ENCODE measurements at places on chromosomes 3 and 15. TPM values are rescaled to one million over a fixed set of nuclear protein-coding genes. Genes with fewer than 3 reads are reported as not detected.
A peak's percentile ranks its signal among the peaks of the same experiment; 100 is the strongest.

SLC22A13 gene
- 9.9 TPM for polyA plus RNA-seq

ECE2 gene
- polyA plus RNA-seq, result not detected

SNTN gene
- polyA plus RNA-seq, result not detected

SHISA5 gene
- polyA plus RNA-seq, result 157 TPM

SLC35A5 gene
- polyA plus RNA-seq, result 22.5 TPM

PIERCE2 gene
- 9.6 TPM for polyA plus RNA-seq

CX3CR1 gene
- 0.99 TPM for polyA plus RNA-seq

LOXL1 gene
- 35.1 TPM for polyA plus RNA-seq

GRCh38 chr3:53748512-53749271 lies 97.5 kb downstream of the CHDH start:
- H3K27me3 ChIP-seq, result no peaks in the 10 kb centered on the region
- peaks cover 3% of the 10 kb centered on the region for H3K4me1 ChIP-seq
- H3K27ac ChIP-seq, result no peak overlapping the region
- peaks cover 2% of the 10 kb centered on the region for H3K36me3 ChIP-seq
- no peak overlapping the region for H3K4me3 ChIP-seq

DNA sequence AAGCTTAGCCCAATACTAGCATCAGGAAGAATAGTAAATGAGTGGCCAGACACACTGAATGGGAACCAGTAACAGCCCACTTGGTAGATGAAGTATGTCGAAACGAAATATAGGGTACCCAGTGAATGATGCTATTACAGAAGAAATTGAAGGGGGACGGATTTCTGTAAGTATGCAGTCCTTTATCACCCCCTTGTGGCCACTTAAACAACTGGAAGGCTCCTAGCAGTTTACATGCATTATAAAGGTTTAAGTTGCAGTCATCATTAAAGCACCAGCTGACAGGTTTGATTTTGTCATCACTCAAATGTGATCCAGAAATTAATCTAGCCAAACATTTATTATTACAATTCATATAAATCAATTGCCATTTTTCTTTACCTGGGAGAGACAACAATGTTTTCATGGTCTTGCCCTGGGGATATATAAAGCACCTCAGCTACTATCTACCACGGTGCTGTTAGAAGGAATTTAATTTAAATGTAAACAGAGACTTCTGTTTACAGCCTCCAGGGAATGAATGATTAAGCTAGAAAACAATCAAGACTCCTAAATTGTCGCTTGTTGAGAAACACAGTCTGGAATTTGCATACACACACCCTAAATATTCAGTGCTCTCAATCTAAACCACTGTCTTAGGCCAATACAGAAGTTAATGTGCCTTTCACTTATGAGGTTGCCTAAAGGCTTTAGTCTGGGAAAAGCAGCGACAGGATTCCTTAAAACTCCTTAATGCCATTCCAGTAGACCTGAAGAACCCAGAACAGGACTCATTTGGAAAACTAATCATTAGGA lies 7.8 kb downstream of the EIF1B start:
- no peaks in the 10 kb centered on the region for H3K4me1 ChIP-seq
- no peak for DNase-seq
- H3K27me3 ChIP-seq, result no peaks in the 10 kb centered on the region
- no peak overlapping the region for H3K27ac ChIP-seq
- H3K4me3 ChIP-seq, result no peak overlapping the region
- H3K36me3 ChIP-seq, result peaks cover 3% of the 10 kb centered on the region

DNA sequence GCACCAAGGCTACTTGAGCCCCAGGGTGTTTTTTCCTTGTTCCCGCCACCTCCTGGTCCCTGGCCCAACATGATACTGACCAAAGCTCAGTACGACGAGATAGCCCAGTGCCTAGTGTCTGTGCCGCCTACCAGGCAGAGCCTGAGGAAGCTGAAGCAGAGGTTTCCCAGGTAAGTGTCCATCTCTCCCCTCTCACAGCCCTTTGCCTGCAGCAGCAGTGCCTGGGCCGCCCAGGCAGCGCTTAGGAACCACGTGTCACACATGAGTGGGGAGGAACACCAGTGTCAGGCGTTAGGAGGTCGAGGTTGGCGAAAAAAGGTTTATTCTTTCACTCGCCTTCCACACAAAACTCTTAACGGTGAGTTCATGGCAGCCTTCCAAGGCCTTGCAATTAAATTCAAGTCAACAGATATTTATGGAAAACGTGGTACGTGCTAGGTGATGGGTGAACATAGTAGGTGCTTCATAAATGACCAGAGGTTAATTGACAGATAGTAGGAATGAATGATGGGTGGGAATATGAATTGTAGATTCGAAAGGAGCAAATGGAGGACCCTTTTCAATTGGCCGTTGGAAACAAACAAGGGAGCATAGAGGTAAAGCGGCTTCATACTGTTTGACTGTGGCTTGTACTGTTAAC lies 486 bp downstream of the CDIN1 start:
- peaks cover 7% of the 10 kb centered on the region for H3K4me1 ChIP-seq
- no peak for DNase-seq
- H3K27me3 ChIP-seq, result no peaks in the 10 kb centered on the region
- H3K4me3 ChIP-seq, result peak overlapping the region; percentile 97
- H3K36me3 ChIP-seq, result no peaks in the 10 kb centered on the region

DNA sequence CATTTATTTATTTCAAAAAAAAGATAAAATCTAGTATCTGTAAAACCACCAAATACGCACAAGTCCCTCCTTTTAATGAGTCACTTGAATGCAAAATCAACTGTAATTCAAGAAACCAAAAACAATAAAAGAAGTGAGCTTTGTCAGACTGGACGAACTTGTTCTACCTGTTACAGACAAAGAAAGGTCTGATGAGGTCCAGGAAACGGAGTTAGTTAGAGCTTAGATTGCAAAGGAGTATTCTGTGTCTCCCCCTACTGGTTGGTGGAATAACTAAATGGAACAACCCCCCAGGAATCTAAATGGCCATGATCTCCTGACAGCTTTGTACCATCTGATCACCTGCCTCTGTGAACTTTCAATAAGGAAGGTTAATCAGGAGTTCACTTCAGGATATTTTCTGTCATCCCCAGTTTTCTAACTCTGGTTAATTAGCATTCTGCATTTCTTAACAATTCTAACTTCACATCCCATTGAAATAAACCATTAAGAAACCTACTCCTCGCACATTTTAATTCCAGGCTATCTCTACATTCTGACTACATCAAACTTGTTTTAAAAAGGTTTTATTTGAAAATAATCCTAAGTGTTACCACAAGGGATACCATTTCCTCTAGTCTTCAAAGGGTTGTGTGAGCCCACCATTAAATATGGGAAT lies 333.0 kb upstream of the SATB1 start:
- no peak overlapping the region for H3K4me3 ChIP-seq
- no peaks in the 10 kb centered on the region for H3K4me1 ChIP-seq
- no peaks in the 10 kb centered on the region for H3K27me3 ChIP-seq
- H3K27ac ChIP-seq, result no peak overlapping the region

DNA sequence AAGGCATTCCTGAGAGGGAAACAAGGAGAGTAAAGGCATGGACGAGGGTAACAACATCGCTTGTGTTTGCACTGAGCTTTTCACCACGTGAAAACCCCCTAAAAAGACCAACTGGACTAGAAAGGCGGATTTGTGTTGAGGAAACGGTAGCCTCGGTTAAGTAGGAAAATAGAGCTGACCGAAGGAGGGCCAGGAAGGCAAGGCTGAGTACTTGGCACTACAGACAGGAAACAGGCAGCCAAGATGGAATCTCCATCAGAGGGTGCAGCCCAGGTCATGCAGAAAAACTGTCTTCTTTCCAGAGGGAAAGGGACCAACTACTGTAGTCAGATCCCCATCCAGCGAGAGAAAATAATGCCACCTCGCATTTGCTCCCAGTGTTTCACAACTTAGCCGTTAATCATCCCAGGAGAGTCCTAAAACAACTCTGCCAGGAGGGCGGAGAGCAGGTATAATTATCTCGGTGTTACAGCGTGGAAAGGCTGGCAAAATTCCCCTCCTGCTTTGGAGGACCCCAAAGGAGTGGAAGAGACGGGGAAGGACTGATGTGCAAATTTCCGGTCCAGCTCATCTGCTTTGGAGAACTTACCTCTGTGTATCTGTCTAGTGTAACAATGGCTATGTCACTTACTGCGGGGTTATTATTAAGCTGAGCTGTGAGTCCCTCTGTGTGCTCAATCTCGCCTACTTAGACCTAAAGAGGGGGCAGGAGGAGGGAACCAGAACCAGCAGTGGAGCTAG lies 77.2 kb downstream of the MYO1E start:
- no peak for DNase-seq
- H3K4me1 ChIP-seq, result no peaks in the 10 kb centered on the region
- H3K27me3 ChIP-seq, result no peaks in the 10 kb centered on the region
- no peaks in the 10 kb centered on the region for H3K36me3 ChIP-seq
- no peak overlapping the region for H3K27ac ChIP-seq

DNA sequence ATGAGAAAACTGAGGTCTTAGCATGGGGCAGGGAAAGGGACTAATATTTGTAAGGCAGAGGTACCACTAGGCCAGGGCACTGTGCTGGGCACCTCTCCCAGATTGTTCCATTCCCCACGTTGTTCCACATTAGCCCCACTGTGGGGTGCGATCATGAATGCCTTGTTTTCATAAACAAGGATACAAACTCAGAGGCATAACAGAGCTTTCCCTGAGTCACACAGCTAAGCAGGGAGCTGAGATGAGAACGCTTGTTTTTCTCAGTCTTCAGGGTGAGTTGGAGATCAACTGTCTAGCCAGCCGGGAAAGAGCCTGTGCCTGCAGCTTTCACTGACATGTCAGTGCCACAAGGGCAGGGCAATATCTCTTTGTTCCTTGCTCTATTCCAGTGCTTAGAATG lies 47.9 kb upstream of the ITGA11 start:
- H3K4me1 ChIP-seq, result no peaks in the 10 kb centered on the region
- H3K4me3 ChIP-seq, result no peak overlapping the region
- no peaks in the 10 kb centered on the region for H3K27me3 ChIP-seq
- H3K27ac ChIP-seq, result no peak overlapping the region
- DNase-seq, result no peak

DNA sequence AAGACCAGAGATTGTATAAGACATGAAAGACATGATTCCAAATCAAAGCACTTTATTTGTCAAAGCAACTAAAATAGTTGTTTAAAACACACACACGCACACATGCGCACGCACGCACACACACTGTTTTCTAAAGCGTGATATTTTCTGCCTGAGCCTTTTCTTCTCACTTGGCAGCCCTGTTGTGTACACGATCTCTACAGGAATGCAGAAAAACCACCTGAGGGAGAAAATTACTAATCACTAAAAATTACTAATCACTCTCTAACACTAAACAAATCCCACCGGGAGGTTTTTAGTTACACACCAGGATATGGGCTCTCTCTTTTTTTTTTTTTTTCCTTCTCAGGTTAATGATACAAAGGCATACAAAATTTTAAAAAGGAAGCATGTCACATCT lies 160.1 kb upstream of the ATP11B start:
- DNase-seq, result no peak
- no peaks in the 10 kb centered on the region for H3K36me3 ChIP-seq
- H3K27me3 ChIP-seq, result no peaks in the 10 kb centered on the region
- no peak overlapping the region for H3K4me3 ChIP-seq

DNA sequence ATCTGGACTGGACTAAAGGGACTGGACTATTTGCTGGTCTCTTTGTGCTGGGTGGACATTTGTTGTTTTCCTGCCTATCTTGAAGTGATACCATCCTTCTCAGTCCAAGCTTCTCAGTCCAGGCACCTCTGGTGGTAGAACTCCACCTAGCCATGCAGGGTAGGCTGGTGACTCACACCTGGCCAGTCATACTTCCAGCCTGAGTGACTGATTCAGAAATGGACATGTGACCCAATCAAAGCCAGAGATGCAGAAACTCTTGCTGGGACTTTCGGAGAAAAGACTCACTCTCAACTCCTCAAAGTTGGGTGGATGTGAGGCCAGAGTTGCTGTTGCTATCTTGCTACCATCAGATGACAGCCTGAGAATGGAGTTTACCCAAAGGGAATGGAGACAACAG lies 5.6 kb upstream of the ASB14 start:
- no peak for DNase-seq
- no peaks in the 10 kb centered on the region for H3K4me1 ChIP-seq
- H3K4me3 ChIP-seq, result no peak overlapping the region

GRCh38 chr3:194685065-194685717 lies 492 bp upstream of the FAM43A start:
- no peak overlapping the region for H3K27ac ChIP-seq
- peaks cover 3% of the 10 kb centered on the region for H3K4me1 ChIP-seq
- no peak for DNase-seq
- H3K27me3 ChIP-seq, result no peaks in the 10 kb centered on the region

- H3K27me3 ChIP-seq, result no peaks in the 10 kb centered on the region
- H3K4me1 ChIP-seq, result peaks cover 24% of the 10 kb centered on the region
- peak overlapping the region; percentile 87 for H3K27ac ChIP-seq
- peak; percentile 76 for DNase-seq
- peaks cover 50% of the 10 kb centered on the region for H3K36me3 ChIP-seq
- H3K4me3 ChIP-seq, result no peak overlapping the region
These were observed 49.7 kb upstream of the MYZAP start for GRCh38 chr15:57541805-57542504.

- H3K27me3 ChIP-seq, result no peaks in the 10 kb centered on the region
- no peaks in the 10 kb centered on the region for H3K4me1 ChIP-seq
- H3K4me3 ChIP-seq, result no peak overlapping the region
- no peak for DNase-seq
These were observed 10.6 kb downstream of the SETMAR start for GRCh38 chr3:4313606-4314293.

- H3K27me3 ChIP-seq, result no peaks in the 10 kb centered on the region
- no peak overlapping the region for H3K27ac ChIP-seq
- no peaks in the 10 kb centered on the region for H3K4me1 ChIP-seq
These were observed 72.3 kb downstream of the CORO2B start for GRCh38 chr15:68650901-68651709.

DNA sequence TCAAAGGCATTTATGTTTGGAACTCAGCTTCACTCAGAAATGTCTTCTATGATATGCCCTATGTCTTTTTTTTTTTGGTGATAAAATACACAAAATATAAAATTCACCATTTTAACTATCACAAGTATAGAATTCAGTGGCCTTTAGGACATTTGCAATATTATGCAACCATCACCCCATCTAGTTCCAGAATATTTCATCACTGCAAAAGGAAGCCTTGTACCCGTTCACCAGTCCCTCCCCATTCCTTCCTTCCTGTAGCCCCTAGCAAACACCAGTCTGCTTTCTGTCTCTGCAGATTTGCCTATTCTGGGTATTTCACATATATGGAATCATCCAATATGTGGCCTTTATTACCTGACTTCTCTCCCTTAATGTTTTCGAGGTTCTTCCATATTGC lies 134.8 kb downstream of the ADAMTS9 start:
- H3K36me3 ChIP-seq, result peaks cover 6% of the 10 kb centered on the region
- peaks cover 42% of the 10 kb centered on the region for H3K4me1 ChIP-seq
- no peak for DNase-seq
- no peaks in the 10 kb centered on the region for H3K27me3 ChIP-seq

GRCh38 chr3:69422751-69423150 lies 36.9 kb upstream of the FRMD4B start:
- H3K4me3 ChIP-seq, result no peak overlapping the region
- H3K27me3 ChIP-seq, result no peaks in the 10 kb centered on the region
- no peaks in the 10 kb centered on the region for H3K4me1 ChIP-seq
- DNase-seq, result no peak

GRCh38 chr3:7305561-7305960 lies 444.6 kb downstream of the GRM7 start:
- H3K4me1 ChIP-seq, result no peaks in the 10 kb centered on the region
- H3K27ac ChIP-seq, result no peak overlapping the region
- no peaks in the 10 kb centered on the region for H3K36me3 ChIP-seq

Data from kidney (tissue), 22 donors.